Naive thymus-derived CD4-positive, alpha-beta T cell (primary cell): ENCODE measurements at places on chromosomes 2 and 18. TPM values are rescaled to one million over a fixed set of nuclear protein-coding genes. Genes with fewer than 3 reads are reported as not detected.

GRCh38 chr2:58427572-58428095 lies 186.5 kb upstream of the FANCL start:
- no peak for DNase-seq

GRCh38 chr2:98868548-98869271 lies 67.3 kb downstream of the CRACDL start:
- no peak for DNase-seq

DNA sequence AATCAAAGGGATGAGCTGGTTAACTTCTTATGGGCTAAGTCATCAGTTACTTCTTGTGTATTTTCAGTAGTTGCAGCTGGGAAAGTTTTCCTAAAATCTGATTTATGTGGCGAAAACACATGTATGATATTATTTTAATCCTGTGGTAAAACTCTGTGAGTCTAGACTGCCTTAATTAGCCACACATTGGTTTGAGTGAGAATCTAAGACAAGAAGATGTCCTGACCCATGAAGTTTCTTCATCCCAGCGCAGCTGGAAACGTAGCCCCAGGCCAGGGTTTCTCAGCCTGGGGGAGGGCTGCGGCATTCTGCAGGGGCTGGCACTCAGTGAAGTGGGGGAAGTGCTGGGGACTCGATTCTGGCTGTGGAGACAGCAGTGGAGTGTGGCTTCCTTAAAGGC lies 44.7 kb upstream of the INHBB start:
- DNase-seq, result no peak

GRCh38 chr2:64122358-64122757 lies 21.9 kb downstream of the PELI1 start:
- no peak for DNase-seq

DNA sequence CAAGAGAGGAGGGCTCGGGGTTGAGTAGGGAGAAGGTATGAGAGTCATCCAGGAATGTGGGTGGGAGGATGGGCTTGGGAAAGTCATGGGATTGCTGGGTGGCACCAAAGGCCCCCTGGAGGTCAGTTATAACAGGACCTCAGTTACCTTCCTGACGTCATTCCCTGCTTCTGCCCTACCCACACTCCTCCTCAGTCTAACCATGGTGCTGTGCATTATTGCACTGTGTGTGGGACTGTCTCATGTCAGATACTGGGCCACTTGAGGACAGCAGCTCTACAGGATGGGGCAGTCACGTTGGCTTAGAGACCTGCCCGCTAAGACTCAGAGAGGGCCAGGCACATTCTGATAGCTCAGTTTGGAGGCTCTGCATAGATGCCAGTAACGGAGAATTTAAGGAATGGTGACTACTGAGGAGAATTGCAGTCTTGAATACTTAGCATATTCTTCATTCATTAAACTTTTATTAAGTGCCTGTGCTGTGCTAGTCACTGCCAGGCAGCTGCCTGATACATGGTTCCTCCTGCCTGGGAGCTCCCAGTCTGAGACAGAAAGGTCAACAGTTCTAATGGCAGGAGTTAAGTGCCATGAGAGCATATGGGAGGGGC lies 90.5 kb downstream of the LAMA3 start:
- DNase-seq, result no peak

GRCh38 chr18:46294751-46295150 lies 190.6 kb downstream of the HAUS1 start:
- no peak for DNase-seq

DNA sequence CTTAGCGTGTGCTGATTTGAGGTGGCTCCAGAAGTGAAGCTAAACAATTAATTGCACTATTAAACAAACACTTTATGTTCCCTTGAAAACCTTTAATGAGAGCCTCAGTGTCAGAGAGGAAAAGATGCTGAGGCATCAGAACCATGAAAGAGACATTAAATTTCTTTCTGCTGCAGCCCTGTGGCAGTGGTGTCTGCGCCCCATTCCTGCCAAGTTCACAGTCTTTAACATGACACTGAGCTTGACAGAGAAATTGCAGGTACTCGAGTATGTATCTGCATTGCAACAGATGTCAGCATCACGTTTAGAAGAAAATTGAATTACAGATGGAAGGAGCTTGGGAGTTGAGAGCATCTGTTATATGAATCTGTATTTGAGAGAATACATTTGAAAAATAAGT lies 111.3 kb upstream of the CREB1 start:
- no peak for DNase-seq

GRCh38 chr18:6644836-6645627 lies 84.5 kb upstream of the ARHGAP28 start:
- DNase-seq, result no peak

GRCh38 chr2:238341536-238341935 lies 21.2 kb downstream of the TRAF3IP1 start:
- DNase-seq, result no peak

DNA sequence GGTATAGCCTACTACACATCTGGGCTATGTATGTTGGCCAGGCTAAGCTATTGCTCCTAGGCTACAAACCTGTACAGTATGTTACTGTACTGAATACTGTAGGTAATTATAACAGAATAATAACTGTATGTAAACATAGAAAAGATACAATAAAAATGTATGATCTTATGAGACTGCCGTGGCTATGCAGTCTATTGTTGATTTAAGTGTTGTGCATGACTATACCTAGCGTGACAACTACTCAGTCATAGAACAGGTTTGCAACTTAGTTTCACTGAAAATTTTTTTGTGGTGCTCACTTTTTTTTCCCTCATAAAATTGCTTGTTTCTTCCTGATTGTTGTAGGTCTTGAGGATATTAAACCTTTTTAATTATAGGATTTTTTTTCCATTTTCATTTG lies 25.9 kb downstream of the KCMF1 start:
- no peak for DNase-seq

GRCh38 chr2:21303876-21304275 lies 180.1 kb downstream of the TDRD15 start:
- no peak for DNase-seq

DNA sequence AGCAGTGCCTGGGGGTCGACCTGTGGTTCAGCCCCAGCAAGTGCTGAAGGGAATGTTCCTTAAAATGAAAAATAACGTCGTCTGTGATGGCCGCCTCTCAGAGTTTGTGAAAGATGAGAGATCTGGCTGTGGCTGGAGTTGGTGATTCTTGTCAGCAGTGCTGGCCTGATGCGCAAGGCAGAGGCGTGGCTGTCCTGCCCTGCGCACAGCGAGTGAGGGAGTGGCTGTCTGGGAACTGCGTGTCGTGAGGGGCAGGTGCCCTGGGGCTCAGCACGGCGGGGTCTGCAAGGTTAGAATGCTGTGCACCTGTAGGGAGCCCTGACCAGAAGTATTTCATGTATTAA lies 8.8 kb downstream of the NFATC1 start:
- no peak for DNase-seq

DNA sequence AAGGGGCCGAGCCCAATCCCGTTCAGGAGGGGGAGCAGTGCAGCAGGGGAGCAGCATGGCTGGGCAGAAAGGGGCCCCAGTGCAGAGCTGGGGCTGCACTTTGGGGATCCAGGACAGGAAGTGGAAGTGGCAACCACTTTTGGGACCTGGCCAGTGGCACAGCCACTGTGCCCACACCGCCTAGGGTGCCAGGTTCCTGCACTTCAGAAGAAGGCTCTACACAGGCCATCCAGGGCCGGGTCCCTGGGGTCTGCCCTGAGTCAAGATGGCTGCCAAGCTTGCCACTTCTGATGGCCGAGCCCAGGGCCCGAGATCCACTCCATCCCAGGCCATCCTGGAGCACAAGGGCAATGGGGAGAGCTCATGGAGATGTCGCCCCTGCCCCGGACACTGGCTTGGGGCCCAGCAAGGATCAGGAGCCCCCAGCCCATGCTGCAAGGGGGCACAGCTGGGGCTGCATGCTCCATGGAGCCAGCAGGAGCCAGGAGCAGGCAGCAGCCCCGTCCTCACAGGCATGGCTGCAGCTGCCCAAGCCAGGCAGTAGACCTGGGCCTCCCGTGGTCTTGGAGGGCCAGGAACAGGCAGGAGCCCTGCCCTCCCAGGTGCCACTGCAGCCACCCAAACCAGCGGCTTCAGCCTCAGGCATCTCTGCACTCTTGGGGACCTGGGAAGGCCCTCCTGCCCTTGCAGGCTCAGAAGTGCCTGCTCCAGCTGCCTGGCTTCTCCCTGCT lies 35.0 kb upstream of the ID2 start:
- DNase-seq, result no peak

DNA sequence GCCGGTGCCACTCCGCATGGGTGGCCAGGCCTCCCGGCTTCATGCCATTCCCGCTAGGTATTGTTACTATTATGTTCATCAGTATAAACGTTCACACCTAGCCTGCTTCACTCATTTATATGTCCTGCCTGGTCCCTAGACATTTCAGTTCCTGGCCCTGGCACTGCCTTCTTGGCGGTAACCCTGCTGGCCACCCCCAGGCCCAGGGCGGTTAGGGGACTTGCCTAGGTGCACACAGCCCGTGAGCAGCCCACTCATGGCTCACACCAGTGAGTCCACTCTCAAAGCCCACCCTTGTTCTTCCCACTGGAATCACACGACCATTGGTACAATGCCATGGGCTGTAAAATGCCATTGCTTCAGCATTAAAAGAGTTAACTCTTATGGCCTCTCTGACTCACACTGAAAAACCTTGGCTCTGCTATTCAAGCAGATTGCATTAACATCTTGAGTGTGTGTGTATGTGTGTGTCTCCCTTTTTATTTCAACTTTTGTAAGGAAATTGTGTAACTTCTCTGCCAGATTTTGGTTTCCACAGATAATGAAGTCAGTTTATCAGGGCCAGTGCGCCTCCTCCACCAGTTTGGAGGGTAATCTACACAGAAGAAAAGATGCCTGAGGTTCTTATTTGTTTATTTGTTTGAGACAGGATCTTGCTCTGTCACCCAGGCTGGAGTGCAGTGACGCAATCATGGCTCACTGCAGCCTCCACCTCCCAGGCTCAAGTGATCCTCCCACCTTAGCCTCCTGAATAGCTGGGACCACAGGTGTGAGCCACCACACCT lies 74.2 kb downstream of the RAB31 start:
- DNase-seq, result no peak

DNA sequence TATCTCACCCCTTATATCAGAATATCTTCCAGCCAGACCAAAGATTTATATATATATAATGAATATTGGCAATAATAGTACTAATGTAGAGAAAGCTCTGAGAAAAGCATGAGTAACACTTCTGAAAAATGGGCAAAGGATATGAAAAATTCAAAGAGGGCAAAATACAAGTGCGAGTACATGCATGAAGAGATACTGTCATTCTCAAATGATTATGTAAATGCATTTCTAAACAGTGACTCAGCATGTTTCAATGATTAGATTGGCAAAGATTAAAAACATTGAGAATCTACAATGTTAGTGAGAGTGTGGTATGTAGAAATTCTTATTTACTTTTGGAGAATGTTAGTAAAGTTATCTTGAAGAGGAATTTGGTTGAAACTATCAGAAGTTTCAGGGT lies 118.3 kb upstream of the NEDD4L start:
- DNase-seq, result no peak

GRCh38 chr2:134501476-134502091 lies 217.2 kb downstream of the TMEM163 start:
- DNase-seq, result no peak

DNA sequence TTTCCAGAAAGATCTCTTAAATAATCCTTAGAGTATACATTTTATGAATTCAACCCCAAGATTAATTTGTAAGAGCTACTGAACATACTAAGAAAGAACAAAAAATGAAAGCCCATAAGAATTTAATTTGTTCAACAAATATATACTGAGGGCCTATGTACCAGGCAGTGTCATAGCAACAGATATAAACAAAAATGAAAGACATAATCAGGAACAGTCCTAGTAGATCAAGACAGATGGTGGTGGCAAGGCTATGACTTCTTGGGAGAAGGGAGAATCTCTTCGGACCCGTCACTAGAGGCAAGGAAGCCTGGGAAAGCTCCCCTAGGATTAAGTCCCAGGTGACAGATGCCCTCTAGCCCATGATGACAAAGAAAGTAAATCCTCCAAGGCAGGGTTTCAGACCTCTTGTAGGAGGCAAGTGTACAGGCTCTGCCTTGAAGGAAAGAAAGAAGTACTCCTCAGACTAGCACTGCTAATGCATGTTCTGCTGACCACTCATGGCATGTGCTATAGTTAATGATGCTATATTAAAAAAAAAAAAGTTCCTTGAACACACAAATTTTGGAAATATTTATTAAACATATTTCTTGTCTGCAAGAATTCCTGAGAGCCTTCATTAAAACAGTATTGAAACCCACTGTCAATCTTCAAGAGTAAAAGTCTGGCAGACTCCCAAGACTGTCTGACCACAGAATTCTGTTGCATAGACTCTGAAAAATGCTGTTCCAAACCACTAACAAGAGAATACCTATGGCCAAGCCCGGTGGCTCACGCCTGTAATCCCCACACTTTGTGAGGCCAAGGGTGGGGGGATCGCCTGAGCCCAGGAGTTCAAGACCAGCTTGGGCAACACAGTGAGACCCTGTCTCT lies 31.5 kb downstream of the NOL10 start:
- DNase-seq, result no peak

- no peak for DNase-seq
Measured at GRCh38 chr2:109347626-109348025, 218.6 kb downstream of the SH3RF3 start.

- no peak for DNase-seq
Measured at GRCh38 chr2:88754585-88755320, 63.3 kb downstream of the RPIA start.

DNA sequence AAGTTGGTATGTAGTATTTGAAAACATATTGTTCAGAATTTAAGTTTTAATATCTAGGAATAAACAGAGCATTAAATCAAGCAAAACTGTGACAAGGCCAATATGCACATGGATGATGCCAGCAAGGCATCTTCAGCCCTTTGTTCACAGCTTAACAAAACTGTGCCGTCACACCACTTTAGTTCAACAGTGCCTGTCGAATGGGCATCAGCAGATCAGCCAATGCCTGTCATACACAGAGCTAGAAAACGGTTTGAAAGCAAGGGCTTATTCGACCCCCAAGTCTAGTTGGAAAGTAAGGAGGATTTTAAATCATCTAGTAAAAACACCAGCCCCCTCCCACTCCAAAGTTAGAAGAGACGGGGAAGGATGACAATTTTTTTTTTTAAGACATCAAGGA lies 16.7 kb downstream of the ZEB2 start:
- no peak for DNase-seq

- DNase-seq, result no peak
Measured at GRCh38 chr2:238509903-238510302, 83.2 kb downstream of the ASB1 start.

- no peak for DNase-seq
Measured at GRCh38 chr2:181954538-181954883, 31.1 kb upstream of the PPP1R1C start.

GRCh38 chr18:60082790-60083189 lies 183.0 kb downstream of the PMAIP1 start:
- DNase-seq, result no peak

DNA sequence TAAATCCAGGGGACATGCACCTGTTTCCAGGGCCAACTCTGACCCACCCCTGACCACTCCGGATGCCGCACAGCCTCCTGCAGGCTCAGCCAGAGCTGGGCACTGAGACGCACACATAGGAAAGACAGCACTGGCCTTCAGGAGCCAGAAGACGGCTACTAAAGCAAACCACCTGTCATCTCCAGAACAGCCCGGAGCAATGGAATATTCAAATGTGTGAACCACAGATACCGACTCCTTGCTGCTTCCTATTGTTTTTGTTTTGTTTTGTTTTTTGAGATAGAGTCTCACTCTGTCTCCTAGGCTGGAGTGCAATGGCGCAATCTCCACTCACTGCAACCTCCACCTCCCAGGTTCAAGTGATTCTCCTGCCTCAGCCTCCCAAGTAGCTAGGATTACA lies 94.0 kb downstream of the LAMA1 start:
- DNase-seq, result no peak

CDH7 gene
- not detected for total RNA-seq

ROCK1 gene
- total RNA-seq, result 75.8 TPM

RAB10 gene
- total RNA-seq, result 108 and 115 TPM in 2 replicates

MZT2B gene
- total RNA-seq, result 180 TPM

EGR4 gene
- total RNA-seq, result not detected

KCNJ3 gene
- total RNA-seq, result not detected

ARHGAP25 gene
- 116 and 124 TPM in 2 replicates for total RNA-seq
